Bronchial smooth muscle cell (primary cell): ENCODE measurements at places on chromosomes 5 and 9. TPM values are rescaled to one million over a fixed set of nuclear protein-coding genes. Genes with fewer than 3 reads are reported as not detected.

The BTNL9 gene
- not detected in 2 replicates for total RNA-seq

The SLC27A6 gene
- not detected in 2 replicates for total RNA-seq

The GFI1B gene
- total RNA-seq: not detected in 2 replicates

The ARL14EPL gene
- 0.69 TPM in 1 of 2 replicates, not detected in the other for total RNA-seq

The CARD6 gene
- total RNA-seq: 11.8 and 12.1 TPM in 2 replicates

The GLDC gene
- total RNA-seq: 0.09 and 0.16 TPM in 2 replicates

The DMGDH gene
- total RNA-seq: 1.6 and 5.1 TPM in 2 replicates

The PRR16 gene
- total RNA-seq: 1.6 and 5.2 TPM in 2 replicates

The PRUNE2 gene
- 11.3 and 11.8 TPM in 2 replicates for total RNA-seq

The SLC4A9 gene
- total RNA-seq: not detected in 2 replicates
